ENCODE measurements at places on chromosomes 5 and 9. TPM values are rescaled to one million over a fixed set of nuclear protein-coding genes. Genes with fewer than 3 reads are reported as not detected.

Gene PCDHGB4
- 5.8 TPM for total RNA-seq

Gene ERAP2
- 5.3 TPM for total RNA-seq

Gene PCDHA2
- not detected for total RNA-seq

Gene ZNF483
- total RNA-seq = 3.5 TPM

Gene RMI1
- 7.6 TPM for total RNA-seq

Gene RNF44
- total RNA-seq = 27.8 TPM

- DNase-seq = no peak
Measured at GRCh38 chr5:98836175-98836574, 62.7 kb downstream of the RGMB start.

DNA sequence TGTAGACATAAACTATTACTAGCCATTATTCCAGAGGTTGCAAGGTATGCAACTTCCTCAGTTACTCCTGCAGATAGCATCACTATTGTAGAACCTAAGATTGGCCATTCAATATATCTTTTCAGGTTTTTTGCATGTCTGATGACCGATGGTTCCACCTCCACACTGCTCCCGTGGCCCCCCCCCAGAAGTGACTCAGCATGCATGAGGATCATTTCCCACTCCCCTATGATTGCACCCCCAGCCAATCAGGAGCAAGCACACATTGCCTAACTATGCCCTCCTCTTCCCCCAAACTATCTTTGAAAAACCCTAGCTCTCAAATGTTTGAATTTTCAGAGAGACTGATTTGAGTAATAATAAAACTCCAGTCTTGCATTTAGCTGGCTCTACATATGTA is 601.4 kb upstream of the TLE4 start:
- no peak for DNase-seq

GRCh38 chr5:1959231-1959630 is 76.5 kb upstream of the IRX4 start:
- no peak for DNase-seq

GRCh38 chr9:19162026-19162366 is 34.7 kb upstream of the PLIN2 start:
- no peak for DNase-seq

DNA sequence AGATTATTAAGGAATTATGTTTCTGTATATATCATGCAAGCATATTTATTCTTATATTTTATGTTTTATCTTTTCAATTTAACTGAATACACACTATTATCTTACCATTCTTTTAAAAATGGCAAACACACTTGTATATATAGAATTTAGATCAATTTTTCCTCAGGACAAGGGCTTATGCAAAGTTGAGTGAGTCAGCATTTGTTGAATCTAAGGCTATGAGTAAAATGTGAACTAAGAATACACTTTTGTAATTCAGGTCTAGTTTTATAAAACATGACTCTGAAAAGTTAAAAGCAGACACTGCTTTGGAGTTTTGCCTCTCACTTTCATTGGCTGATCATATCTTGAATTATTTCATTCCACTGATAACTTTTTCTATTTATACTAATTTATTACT is 127.8 kb downstream of the FOCAD start:
- no peak for DNase-seq

- no peak for DNase-seq
Measured at GRCh38 chr9:127927988-127928675, 2.4 kb downstream of the PIP5KL1 start.

DNA sequence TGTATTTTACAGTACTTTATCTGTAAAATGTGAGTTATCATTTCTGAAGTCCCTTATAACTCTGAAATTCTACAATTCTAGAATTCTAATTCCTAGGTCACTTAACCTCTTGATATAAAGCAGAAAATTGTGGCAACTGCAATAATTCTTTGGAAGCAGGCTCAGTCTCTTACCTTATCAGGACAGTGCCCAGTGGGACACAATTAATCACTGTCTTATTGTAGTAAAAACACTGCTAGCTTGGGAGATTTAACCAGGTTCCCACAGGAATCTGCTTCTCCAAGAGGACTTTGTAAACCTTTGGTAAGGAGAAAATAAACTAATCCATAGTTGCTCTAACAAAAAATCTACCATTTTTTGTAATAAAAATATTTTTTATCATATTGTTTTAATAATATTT is 18.3 kb upstream of the SPATA9 start:
- DNase-seq = no peak

DNA sequence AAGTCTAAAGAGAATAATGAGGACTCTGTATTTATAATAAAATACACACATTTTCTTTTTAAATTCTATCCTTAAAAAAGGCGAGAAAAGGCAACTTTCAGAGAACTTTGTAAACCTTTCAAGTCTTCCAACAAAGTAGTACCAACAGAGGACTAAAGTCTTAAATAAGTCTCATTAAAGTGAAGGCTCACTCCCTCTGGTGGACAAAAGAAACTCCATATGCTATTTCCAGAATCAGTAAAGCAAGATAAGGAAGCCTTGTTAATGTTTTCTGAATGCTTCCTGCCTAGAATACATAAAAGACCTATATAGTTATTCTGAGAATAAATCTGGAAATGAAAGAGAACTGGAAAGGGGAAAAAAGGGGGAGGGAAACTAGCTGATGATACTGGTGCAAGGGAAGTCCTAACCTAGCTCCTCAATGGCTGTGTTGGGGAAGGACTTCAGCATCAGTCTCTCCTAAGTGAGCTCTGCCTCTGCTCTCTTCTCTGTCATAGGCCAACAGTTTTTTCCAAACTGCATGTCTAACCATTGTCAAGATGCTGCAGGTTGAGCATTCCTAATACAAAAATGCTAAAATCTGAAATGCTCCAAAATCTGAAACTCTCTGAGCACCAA is 7.2 kb downstream of the HMGCS1 start:
- DNase-seq = no peak

GRCh38 chr5:161539016-161539415 is 7.5 kb downstream of the GABRB2 start:
- no peak for DNase-seq

GRCh38 chr9:6467006-6467625 is 54.1 kb downstream of the UHRF2 start:
- no peak for DNase-seq

DNA sequence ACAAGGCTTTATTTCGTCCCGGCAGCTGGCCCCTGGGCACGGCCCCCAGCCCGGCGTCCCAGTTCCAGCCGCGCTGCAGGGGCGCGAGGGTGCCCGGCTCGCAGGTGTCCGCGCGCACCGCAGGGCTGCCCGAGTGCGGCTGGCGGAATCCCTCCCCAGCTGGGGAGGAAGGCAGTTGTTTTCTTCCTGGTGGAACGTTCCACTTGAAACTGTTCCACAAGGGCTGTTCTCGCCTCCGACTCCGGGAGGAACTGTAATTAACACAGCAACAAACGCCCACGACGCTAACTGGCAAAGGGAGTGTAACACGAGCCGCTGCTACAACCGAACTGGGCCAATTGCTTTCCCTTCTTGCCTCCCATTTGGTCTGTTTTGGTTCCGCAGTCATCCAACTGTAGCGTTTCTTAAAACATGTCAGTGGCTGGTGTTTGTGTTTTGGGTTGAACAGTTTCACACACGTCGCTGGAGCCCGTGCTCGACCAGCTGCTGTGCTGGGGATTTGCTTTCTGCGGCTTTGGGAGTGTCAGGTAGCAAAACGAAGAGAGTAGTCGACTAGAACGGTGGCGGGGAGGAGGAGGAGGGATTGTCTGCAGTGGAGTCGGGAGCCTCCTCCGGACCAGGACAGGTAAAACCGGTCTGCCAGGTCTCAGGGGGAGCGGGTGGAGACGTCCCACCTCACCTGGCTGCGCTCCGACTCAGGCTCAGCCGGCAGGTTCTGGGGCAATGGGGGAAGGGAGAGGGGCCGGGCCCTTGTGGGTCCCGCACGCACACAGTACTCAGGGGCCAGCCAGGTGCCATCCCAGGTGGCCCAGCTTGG is 131.6 kb upstream of the NIPBL start:
- DNase-seq = peak; percentile 74

GRCh38 chr9:133443248-133443647 is 16.5 kb upstream of the CACFD1 start:
- DNase-seq = no peak

- DNase-seq = no peak
Measured at GRCh38 chr5:56482363-56482762, 249.2 kb upstream of the ANKRD55 start.

- DNase-seq = no peak
Measured at GRCh38 chr5:173056783-173057061, 570 bp downstream of the CREBRF start.

DNA sequence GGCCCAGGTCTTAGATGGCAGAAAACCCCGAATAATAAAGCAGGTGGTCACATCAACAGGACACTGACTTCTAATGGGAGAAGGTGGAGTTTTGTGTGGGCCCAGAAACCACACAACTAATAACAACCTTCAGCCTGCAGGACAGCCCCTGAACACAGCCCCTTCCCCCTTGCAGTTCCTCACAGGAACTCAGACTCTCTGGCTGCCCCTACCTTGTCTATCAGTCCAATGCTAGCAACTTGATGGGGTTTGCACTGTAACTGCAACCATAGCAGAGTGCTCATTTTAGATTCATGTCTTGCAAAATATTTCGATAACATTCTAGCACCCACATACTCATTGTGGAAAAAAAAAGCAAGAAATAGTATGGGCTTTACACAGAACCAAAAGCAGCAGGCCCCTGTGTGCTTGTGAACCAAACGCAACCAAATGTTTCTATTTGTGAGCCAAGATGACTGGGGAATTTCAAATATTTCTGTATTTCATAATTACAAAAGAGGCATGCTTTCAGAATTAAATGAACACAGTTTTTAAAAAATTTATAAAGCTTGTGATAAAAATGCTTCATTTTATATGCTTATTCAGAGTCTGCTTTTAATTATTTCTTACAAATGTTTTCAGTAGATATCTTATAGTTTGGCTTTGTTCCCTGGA is 62.7 kb upstream of the PDE4D start:
- no peak for DNase-seq

GRCh38 chr5:179484761-179485160 is 65.6 kb upstream of the RUFY1 start:
- no peak for DNase-seq

DNA sequence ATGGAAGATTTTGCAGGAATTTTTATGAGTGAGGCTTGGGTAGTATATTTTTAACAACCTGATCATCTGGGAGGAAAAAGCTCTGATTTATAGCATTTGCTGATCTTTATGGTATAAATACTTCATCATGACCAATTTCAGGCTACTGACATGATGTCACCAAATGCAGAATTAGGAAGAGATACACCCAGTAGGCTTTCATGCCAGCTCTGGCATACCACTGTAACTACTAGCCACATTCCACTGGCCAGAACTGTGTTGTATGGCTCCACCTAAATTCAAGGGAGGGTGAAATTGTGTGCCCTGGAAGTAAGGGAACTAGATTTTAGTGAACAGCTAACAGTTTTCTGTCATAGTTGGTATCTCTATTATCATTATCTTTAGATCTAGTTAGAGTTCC is 17.6 kb downstream of the AP3S1 start:
- DNase-seq = no peak

DNA sequence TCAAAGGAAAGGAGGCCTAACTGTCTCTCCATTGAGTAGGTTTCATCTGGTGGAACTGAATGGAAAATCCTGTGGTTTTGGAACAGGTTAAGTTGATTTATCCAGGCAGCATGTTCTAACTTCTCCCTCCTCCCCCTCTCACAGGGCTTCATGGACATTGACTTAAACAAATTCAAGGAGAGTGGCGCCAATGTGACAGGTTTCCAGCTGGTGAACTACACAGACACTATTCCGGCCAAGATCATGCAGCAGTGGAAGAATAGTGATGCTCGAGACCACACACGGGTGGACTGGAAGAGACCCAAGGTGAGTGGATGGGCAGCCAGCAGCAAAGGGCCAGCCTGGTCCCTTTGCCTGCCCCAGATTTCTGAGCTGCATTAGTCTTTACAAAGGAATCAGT is 183.9 kb downstream of the GRIA1 start:
- no peak for DNase-seq

DNA sequence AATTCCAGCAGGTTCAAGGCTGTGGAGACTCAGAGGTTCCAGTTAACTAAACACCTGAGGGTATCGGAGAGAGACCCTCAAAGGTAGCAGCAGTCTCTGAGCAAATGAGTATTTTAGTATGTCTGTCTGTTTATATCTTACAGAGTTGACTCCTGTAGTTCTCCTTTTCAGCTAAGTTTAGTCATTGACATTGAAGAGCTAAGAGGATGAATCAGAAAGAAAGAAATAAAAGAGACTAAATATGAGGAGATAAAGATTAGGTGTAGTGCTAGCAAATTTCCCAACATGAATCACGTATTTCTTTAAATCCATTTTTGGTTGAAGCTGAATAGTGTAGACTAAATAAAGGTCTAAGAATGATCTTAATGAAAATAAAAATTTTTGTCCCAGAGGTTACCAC is 474.0 kb upstream of the RGMB start:
- no peak for DNase-seq

DNA sequence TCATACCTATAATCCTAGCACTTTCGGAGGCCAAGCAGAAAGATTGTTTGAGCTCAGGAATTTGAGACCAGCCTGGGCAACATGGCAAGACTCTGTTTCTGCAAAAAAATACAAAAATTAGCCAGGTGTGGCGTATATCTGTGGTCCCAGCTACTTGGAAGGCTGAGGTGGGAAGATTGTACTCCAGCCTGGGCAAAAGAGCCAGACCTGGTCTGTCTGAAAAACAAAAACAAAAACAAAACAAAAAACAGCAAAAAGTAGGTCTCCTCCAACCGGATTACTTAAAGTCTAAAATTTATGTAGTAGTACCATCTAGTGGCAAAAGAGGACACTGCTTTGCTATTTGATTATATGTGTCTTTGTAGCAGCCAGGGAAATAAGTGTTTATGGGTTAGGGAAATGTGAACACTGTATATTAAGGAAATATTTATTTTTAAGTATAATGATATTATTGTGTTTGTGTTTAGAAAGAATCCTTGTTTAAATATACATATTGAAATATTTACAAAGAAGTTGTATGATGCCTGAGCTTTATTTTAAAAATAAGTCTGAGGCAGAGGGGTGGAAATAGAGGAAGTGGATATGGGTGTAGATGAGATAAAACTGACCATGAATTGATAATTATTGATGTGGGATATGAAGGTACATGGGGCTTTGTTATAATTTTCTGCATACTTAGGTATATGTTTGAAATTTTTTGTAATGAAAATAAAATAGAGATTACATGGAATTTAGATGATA is 20.0 kb downstream of the APC start:
- no peak for DNase-seq

GRCh38 chr5:147387109-147387508 is 122.8 kb downstream of the DPYSL3 start:
- no peak for DNase-seq

DNA sequence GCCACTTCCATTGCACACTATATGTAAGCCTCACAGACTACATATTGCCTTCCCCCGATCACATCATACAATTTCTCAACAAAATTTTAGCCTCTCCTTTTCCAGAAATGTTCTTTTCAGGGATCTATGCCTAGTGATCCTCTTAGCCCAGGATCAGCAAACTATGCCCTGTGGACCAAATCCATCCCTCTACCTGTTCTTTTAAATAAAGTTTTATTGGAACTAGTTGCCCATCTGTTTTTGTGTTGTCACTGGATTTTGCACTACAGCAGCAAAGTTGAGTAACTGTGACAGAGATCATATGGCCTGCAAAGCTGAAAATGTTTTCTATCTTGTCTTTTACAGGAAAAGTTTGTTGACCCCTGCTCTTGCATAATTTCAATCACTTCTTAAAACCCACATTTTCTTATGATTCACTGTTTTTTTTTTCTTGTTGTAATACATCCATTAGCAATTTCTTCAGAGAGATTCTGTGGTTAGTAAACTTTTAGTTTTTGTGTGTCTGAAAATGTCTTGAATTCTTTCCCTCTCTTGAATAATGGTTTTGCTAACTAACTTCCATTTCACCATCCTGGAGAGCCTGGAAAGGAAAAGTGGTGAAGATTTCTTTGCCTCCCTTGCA is 7.1 kb downstream of the TXNDC8 start:
- DNase-seq = no peak
